ENCODE measurements at places on chromosomes 2 and 18. TPM values are rescaled to one million over a fixed set of nuclear protein-coding genes. Genes with fewer than 3 reads are reported as not detected.

- DNase-seq: no peak
These were observed 190.1 kb downstream of the PDE11A start for GRCh38 chr2:177882501-177882900.

- DNase-seq: no peak
These were observed 1332.6 kb upstream of the CELF4 start for GRCh38 chr18:38898167-38898566.

GRCh38 chr2:68568116-68568515 is 75.3 kb upstream of the PROKR1 start:
- no peak for DNase-seq

DNA sequence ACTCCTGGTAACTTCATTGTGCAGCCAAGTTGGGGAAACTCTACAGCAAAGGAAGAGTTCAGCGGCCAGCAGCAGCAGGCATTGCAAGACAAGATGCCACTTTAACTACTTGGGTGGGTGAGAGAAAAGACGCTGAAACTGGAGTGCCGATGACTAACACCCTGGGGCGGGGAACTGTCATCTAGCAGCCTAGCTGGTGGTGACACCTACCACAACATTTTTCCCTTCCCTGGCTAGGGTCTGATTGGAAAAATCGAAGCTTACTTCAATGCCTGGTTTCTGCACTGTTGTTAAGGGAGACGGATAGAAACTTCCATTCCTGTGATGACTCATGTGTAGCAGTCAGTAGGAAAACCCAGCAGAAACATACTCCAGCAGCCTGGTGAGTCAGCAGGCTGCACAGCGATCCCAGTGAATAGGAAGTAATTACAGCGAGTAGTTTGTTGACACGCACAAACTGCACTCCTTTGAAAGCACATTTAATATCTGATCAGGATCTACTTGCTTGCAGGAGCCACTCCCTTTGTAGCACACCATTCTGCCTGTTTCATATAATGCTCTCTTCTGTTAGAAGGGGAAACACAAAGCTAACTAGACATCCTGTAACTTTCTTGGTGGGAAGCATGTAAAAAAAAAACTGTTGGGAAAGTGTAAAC is 62.1 kb upstream of the MAPRE2 start:
- DNase-seq: peak; percentile 97

DNA sequence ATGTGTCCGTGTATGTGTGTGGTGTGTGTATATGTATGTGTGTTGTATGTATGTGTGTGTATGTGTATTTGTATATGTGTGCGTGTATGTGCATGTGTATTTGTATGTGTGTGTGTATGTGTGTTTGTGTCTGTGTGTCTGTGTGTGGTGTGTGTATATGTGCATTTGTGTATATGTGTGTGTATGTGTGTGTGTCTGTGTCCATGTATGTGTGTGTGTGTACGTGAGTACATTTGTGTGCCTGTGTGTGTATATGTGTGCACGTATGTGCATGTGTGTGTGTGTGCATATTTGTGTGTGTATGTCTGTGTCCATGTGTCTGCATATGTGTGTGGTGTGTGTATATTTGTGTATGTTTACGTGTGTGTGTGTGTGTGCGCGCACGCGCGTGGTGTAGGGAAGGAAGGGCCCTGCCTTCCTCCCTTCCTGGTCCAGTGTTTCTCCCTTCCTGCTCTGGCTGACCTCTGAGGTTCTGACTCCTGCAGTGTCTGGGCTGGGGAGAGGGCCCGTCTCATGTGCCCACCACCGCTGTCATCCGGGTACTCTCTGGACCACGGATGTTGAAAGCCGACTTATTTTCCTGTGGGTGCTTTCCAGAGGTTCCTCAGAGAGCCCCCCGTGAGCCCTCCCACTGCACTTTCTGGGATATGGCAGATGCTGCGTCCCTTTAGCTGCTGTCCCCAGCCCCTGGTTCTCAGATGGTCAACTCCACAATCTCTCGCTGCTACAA is 209.5 kb downstream of the DYSF start:
- DNase-seq: no peak

- DNase-seq: no peak
These were observed 69.2 kb downstream of the RIT2 start for GRCh38 chr18:43046322-43046721.

DNA sequence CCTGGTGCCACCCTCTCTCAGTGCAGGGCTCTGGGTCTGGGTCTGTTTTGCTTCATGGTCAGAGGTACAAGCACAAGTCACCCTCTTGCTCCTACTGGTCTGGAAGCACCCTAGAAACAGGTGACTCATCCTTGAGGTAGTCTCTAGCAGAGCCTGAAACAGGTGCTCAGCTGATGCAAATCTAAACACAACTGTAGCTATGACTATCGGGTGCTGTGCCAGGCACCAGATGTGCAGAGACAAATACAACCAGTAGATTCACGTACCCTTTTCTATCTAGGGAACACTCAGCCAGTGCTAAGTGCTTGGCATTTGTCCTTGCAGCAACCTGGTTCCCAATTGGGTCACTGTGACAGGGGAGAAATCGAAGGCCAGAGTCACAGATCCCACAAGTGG is 140.9 kb upstream of the MYCN start:
- no peak for DNase-seq

DNA sequence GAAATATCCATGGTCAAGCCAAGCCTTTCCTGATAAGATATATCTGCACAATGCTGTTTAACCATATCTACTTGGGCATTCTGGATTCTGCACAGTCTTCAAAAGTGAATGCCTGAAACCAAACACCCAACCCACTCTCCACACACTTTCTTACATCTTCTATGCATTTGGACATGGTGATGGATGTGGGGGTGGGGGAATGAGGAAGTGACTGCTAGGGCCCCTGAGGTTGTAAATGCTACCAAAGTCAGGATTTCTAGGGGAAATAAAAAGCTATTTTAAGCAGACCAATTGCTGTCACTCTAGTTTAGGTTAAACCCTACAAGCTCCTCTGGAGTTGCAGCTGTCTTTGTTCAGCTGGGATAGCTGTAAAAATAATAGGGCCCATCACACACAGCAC is 26.7 kb upstream of the TGFA start:
- no peak for DNase-seq

DNA sequence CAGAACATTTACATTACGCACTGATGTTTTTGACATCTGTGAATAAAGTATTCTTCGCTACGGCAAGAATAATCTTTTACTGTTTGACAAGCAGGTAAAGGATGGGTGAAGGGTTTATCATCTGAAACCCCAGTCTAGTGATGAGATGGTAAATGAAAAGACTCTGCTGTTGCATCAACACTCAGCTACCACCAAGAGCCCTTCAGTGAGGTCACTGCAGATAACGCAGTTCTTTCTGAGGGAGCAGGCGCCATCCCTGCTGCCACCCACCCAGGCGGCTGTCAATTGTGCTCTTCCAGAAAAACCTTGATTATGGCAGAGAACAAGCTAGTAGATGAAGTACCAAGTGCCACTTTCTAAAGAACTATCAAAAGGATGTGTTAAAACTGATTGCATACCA is 58.7 kb downstream of the ABCG8 start:
- DNase-seq: no peak

DNA sequence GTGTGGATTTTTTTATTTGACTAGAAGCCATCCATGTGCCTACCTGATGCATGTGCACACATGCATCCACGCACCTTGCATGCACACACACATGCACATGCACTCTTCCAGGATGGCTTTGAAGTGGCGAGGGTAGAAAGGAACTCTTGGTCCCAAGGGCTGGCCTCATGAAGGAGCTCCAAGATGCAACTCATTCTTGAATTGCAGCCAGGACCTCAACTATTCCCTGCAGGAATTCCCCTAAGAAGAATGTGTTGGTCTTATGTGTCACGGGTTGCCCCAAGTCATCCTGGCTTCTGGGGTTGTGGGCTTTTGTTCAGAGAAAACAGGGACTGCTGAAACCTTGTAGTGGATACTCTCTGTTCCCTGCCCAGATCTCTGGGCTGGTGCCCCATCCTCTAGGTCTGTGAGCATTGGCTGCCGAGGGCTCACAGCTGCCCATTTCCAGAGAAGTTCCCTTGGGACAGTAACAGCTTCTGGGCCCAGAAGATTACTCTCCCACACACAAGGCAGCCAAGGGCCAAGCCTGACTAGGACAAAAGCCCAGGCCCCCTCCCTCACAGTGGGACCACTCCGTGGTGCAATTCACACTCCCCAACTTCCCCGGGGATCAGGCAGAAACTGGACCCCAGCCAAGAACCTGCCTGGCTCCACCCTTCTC is 137.6 kb downstream of the COPS8 start:
- DNase-seq: peak; percentile 97

GRCh38 chr2:217410681-217410960 is 550.8 kb upstream of the TNP1 start:
- DNase-seq: no peak

DNA sequence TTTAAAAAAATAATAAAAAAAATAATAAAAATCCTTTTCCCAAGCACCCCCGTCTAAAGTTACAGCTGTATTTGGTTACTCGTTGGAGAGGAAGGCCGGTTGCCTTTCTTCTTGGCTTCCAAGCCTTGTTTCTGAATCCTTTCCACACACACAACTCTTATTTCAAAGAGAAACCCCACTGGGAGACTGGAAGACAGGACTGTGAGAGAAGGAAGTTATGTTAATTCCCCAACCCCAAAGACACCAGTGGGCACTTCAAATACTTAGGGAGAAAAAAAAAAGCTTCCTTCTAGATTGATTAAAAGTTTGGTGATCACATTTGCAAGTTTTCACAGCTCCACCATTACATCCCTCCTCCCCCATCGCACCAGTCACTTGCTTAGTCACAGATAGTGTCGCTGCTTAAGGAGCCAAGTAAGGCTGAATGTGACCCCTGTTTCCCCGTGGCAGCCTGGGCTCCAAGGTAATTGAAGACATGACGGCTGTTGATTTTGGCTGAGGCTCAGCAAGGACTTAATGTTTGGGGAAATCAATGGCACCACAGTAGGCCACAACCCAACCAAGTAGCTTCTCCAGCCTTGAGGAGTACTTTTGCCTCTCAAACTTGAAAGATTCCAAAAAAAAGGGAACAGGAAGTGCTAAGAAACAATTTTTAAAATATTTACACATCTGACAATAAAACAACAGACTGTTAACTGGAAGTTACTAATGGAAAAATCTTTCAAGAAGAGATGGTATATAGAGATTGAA is 40.8 kb upstream of the FRZB start:
- DNase-seq: no peak

DNA sequence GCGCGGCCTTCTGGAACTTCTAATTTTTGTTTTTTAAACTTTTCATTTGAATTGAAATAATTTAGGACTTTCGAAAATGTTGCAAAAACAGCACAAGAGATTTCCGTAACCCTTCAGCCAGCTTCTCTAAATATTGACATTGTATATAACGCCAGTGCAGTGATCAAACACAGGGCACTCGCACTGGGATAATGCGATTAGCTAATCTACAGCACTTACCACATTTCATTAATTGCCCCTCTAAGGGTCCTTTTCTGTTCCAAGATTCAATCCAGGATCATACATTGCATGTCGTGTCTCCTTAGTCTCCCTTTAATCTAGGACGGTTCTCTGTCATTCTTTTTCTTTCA is 343 bp upstream of the CD302 start:
- DNase-seq: no peak

DNA sequence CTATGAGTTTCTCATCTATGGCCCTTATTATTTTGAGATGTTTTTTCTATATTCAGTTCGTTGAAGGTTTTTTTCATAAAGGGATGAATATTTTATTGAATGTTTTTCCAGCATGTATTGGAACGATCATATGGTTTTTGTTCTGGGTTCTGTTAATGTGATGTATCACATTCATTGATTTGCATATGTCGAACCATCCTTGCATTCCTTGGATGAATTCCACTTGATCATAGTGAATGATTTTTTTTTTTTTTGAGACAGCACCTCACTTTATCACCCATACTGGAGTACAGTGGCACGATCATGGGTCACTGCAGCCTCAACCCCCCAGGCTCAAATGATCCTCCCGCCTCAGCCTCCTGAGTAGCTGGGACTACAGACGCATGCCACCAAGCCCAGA is 5.5 kb upstream of the NEMP2 start:
- no peak for DNase-seq

- no peak for DNase-seq
These were observed 26.4 kb upstream of the ARMC9 start for GRCh38 chr2:231172025-231172424.

DNA sequence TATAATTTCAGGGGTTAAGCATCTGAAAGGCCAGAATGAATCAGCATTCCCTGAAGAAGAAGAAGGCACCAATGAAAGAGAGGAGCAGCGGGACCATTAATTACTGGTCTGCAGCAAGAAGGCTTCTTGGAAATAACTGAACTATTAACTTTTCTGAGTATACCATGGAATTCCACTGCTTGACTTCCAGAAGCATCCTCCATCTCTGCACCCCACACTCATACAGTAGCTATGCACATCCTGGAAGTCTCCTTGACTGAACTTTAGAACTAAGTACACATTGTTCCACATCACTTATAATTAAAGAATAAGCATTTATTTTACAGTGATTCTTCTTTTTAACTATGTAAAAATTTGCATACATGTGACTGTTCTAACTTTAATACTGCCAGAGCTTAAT is 131.5 kb downstream of the PPP1R1C start:
- peak; percentile 42 for DNase-seq

DNA sequence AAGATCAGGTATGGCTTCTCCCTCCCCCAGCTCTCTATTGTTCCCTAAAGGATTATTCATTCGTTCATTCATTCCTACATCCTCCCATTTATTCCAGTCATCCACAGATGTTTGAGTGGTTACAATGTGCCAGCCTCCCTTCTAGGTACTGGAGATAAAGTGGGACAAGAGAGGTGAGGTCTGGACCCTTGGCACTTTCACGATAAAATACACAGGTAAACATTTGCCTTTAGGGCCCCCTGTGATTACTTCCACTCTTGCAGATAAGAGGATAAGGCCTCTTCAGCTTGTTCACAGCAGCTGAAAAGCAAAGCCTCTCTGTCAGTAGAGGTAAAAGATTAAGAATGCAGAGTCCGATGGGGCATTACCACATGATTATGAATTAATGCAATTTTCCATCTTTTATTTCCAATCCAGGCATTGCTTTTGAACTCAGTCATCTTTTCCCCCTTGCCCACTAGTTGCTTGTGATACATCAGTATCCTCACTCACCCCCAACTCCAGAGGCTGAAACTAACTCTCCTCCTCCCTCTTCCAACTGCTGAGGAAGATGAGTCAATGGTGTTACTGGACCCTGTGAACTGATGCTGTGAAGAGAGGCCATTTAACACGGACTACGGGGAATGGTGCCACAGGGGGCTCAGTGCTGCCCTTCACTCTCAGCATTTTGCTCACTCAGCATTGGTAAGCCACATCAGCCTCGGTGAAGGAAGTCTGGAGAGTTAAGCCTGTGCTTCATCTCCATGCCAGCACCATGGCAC is 1.1 kb upstream of the DPP4 start:
- no peak for DNase-seq

DNA sequence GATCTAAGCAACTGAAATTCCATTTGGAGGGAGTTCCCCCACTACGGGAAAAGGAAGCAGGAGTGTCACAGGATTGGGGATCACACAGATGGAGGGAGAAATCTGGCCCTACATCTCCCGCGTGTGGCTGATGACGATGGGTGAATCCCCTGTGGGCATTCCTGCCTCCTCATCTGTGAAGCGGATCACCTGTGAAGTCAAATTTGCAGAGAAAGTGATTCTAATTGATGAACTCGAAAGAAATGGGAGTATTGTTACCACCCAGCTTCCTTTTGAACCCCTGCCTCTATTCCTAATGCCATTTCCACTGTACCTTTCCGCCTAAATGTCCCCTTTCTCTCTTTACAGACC is 92.0 kb downstream of the CMPK2 start:
- DNase-seq: no peak

GRCh38 chr2:180246268-180246667 is 239.2 kb upstream of the CWC22 start:
- DNase-seq: no peak

The PIEZO2 gene
- 7.5 TPM for total RNA-seq

The CHRNG gene
- not detected for total RNA-seq

The PLCL1 gene
- not detected for total RNA-seq

The AKAIN1 gene
- not detected for total RNA-seq
